ENCODE measurements at places on chromosomes 5 and 9.

- no peak for DNase-seq
Observed at GRCh38 chr5:131441184-131441583, 177.3 kb downstream of the CDC42SE2 start.

GRCh38 chr5:72177538-72177937 lies 70.3 kb downstream of the MAP1B start:
- no peak for DNase-seq

DNA sequence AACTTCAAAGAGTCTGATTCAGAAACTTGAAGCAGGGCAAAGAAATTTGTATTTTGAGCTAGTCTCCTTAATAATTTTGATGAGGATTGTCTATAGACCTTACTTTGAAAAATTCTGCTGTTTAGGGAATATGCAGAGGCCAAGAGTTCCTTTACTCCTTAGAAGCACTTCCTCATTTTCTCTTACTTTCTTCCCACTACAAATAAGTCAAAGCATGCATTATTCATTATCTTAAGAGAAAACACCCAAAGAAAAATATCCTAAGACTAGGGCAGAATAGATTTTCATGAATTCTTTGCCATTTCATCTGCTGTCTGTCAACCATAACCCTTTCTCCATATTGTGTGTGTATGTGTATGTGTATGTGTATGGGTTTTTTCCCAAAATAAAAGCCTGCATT lies 307.9 kb downstream of the KCTD16 start:
- no peak for DNase-seq

- no peak for DNase-seq
Observed at GRCh38 chr5:137668637-137669036, 67.3 kb downstream of the KLHL3 start.
